Amygdala (tissue), 56 donors: ENCODE measurements at places on chromosomes 1 and 21.

DNA sequence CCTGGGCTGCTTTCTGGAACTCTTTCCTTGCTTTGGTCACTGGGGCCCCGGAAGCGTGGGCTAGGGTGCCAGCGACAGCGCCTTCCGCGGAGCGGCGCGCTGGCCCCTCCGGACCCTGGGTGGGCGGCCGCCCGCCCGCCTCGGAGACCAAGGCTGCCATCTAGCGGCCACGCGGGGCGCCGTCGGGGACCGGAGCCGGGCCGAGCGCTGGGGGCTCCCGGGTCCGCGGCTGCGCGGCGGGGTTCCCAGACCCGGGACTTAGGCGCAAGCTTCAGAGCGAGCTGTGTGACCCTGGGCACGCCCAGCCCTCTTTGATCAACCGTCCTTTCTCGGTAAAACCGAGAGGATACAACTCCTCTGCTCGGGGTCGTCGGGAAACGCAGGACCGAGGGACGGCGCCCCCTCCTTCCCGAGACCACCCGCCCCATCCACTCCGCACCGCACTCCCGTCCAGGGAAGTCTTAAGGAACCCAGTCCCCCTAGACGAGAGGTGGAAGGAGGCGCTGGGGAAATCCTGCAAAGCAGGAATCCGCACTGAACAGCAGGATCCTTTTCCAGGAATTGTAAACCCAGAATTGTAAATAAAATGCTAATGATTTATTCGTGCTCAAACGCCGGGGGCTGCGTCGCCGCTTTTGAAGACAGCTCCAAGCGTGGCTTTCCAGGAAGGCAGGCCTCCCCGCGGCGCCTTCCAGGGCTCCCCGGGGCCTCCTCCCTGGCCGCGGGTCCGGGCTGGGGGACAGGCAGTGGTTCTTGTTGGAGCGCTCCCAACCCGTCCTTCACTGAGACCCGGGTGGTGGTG is 41.2 kb downstream of the RRAGC start:
- DNase-seq, result no peak

- DNase-seq, result no peak
Observed at GRCh38 chr1:191752342-191752741, 405.9 kb upstream of the RGS18 start.

DNA sequence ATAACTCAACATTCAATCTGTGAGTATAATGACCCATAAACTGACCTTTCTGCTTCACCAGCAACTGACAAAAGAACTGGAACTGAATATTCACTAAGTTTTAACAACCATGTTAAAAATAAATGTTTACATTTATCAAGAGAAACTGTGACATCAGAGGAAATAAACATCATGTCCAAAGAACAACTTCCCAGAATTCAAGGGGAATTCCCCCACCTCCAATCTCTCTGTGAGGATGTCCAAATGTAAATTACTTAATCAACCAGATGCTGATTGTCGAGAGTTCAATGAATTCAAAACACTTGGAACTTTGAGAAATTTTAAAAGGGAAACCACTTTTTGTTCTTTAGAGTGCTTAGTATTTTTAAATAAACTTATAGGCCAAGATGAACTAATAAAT is 365.6 kb upstream of the ADGRL2 start:
- DNase-seq, result no peak

DNA sequence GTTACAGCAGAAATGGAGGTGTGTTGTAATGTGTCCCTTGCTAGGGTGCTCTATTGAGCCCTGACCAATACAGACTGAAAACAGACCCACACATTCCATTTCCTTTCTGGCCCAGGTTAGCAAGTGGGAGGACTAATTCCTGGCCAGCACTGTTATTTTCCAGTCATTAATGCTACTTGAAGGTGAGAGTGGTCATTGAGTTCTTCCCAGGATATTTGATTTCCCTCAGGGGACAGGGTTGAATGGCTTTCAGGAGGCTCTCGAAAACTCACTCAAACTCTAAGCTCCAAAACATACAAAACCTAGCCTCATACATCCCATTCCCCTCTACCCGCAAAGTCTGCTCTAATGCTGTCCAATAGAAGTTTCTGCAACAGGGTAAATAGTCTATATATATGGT is 6.2 kb downstream of the LRRC52 start:
- no peak for DNase-seq

DNA sequence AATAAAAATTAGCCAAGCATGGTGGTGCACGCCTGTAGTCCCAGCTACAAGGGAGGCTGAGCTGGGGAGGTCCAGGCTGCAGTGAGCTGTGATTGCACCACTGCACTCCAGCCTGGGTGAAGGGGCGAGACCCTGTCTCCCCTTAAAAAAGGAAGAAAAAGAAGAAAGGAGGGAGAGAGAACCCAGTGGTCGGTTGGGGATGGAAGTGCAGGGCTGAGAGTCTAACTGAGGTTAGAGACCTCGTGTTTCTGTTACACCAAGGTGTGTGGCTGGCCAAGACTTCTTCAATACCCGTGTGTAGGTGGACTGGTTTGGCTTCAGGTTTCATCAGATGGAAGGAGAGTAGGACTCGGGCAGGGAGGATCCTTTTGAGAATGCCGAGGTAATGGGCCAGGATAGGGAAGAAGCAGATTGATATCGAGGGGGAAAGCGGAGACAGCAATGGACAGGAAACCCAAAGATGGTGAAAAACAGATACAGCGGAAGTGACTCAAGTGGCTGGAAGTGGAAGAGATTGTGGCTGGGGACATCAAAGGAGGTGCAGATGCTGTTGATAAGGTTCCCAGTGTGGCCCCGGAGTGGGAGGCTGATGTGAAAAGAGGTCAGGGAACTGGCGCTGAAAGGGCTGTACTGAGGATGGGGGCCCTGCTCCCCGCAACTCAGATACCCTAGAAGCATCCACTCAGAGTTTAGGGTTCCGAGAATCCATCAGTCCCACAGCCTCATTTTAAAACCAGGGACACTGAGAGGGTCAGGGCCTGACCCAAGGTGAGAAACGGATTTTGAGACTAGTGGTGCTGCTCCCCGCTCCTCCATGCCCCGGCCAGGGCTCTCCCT is 681 bp upstream of the UBXN10 start:
- DNase-seq, result no peak

GRCh38 chr1:203281851-203282661 is 23.3 kb upstream of the BTG2 start:
- DNase-seq, result no peak

DNA sequence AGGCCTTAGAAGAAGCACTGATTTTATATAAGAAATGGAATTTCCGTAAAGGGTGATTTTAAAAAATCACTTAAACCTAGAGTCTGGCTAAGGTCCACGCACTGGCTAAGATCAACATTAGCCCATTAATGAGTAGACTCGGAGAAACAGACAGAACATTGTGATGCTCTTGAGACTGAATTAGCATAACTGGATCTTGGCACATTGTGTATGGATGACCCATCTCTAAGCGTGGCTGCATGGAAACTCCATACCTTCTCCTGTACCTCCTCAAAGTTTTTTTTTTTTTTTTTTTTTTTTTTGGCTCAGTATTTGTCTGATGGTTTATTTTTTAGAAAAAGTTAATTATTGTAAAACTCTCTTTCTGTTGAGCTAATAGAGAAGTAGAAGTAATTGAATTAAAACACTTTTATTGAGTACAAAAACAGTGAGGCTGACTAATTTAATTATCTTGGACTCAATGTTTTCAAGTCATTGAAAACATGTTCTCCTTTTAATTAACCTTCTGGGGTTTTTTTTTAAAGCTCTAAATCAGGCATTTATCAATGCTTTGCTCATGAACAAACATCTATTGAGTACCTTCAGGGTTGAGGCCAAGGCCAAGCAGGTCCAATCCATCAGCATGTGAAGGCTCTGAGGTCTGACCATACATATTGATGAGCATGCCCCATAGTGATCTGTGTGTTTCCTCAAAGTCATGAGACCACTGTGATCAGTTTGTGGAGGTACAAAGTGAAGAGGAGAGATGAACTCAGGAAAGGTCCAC is 74.0 kb downstream of the TLR5 start:
- no peak for DNase-seq

- no peak for DNase-seq
Observed at GRCh38 chr1:29247571-29248273, 11.4 kb downstream of the PTPRU start.

- DNase-seq, result no peak
Observed at GRCh38 chr1:2643414-2644077, 10.7 kb upstream of the MMEL1 start.

DNA sequence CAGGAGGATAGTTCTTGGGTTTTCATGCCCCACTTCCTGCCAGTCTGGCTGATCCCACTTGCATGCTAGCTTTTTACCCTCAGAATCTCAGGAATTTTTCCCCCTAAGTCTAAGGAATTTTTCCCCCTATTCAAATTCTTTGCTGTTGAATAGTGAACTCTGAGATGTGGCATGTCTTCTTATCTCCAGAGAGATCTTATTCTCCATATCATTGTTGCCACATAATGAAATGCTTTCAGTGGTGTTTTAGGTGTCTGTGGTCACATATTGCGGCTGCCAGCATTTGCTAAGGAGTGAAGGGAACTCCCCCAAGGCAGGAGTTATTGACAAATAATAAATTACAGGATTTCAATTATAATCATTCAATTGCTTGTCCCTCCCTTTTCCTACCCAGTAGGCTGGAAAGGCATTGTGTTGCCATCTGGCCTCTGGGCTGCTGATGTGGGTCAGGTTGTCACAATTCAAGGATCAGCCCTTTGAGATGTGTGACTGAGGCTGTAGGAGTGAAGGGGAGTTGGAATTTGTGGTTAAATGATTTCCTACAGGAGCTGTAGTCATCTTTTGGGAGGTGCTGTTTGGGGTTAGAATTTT is 3.9 kb upstream of the FLG start:
- DNase-seq, result no peak

DNA sequence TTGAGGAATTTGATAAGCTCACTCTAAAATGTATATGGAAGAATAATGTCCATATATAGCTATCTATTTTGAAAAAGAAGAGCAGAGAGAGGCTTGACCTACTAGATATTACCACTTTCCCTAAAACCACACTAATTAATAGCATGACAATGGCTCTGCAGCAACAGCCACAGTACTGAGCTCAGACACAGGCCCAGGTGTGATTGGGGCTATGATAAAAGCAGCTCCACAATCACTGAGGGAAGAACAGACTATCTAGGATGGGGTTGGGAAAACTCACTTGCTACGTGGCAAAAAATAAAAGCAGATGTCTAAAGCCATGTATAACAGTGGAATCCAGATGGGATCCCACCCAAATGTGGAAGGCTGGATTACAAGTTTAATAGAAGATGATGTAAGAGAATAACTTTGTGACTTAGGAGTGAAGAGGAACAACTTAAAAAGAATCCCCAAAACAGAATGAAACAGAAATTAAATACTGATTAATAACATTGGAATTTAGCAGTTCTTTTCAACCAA is 80.8 kb upstream of the RAB4A start:
- DNase-seq, result no peak

GRCh38 chr1:226872437-226872836 is 2.0 kb downstream of the PSEN2 start:
- no peak for DNase-seq

DNA sequence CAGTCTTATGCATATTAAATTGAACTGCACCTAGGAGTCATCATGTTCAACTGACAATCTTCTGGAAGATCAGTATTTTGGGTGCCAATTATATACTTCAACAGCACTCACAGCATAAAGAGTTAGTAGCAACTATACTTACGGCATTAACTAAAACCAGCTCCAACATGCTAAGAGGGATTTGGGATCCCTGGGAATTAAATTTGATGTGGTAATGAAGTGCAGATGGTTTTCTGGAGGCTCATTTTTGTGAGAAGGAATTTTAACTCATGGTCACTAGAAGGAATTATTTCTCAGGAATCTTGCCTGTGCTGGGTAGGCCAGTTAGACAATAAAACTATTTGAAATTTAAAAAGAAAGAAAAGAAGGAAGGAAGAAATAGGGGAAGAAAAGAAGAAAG is 18.3 kb downstream of the IFI44 start:
- DNase-seq, result no peak

DNA sequence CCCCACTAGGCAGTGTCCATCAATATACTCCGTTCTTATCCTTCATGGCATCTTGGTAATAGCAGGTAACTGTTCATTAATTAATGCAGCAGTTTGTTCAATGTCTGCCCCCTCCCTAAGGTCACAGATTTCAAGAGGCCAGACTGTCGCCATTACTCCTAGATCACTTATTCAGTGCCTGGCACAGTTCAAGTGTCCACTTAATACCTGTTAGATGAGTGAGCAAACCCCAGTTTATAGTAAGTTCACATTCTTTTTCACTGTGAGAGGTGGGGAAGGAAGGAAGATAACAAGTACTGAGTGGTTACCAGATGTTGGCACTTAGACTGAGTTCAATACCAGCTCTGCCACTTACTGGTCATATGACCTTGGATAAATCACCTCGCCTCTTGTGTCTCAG is 36.4 kb downstream of the OPRD1 start:
- DNase-seq, result no peak

DNA sequence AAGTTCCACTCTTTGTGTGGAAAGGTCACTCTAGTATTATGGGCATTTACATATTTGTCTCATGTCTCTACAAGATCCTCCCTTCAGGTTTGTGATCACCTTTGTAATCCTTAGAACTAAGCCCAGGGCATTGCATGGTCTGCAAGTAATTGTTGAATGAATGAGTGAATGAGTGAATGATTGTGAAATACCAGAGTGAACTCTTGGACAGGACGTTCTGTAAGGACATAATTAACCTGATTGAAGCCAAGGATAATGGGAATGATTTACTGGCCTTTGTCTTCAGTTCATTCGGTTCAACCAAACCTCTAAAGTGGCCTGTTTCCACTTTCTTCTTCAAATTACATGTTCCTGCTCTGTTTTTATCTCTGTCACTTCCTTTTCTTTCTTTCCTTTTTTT is 83.0 kb upstream of the TSPAN2 start:
- DNase-seq, result no peak

GRCh38 chr1:63703701-63704107 is 70.1 kb upstream of the ROR1 start:
- no peak for DNase-seq

DNA sequence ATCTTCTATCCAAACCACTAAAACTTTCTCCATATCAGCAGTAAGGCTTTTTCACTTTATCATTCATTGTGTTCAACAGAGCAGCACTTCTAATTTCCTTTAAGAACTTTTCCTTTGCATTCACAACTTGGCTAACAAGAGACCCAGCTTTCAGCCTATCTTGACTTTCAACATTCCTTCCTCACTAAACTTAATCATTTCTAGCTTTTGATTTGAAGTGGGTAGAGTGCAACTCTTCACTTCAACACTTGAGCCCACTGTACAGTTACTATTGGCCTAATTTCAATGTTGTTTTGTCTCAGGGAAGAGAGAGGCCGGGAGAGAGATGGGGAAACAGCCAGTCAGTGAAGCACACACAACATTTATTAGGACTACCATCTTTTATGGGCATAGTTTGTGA is 2.0 kb downstream of the UBE2G2 start:
- DNase-seq, result no peak
